ENCODE measurements at places on chromosomes 5 and 9.

DNA sequence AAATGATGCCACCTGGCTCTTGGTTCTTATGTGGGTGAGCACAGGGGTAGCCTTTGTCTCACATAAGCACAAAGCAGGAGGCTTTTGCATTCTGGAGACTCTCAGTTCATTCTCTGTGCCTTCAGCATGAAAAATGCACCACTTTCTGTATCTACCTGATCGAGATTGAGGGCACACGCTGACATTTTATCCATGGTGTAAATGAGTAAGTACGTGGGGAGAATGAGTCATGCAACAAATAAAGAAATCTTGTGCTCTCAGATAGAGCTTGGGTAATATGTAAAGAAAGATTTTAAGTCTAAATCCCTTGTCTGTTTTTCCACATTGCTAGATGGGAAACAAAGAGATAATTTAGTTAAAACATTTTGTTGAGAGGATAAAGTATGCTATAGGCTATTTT, 607.2 kb upstream of the WWC1 start:
- no peak for DNase-seq

- no peak for DNase-seq
These were observed 344.2 kb downstream of the ADGRV1 start for GRCh38 chr5:90902651-90903386.

GRCh38 chr5:37043693-37044092, 167.1 kb downstream of the NIPBL start:
- no peak for DNase-seq

GRCh38 chr9:133864011-133864410, 125.9 kb upstream of the SARDH start:
- DNase-seq, result no peak

DNA sequence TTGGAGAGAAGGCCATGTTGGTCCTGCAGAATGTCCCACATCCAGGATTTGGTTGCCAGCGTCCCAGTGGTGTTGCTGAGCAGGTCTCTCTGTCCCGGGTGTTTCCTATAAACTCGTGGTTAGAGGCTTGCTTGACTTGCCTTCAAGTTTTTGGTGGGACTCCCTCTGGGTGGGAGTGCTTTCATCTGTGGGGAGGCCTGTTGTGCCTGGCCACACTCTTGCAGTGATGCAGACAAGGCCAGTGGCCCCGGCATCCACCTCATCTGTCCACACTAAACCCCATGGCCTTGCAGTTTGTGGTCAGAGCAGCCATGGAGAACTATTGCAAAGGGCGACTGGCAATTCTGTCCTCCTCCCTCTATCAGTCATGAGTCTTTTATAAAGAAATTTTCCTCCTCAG, 71.8 kb downstream of the PHF2 start:
- no peak for DNase-seq

GRCh38 chr5:150181027-150181426, 8.8 kb upstream of the SLC6A7 start:
- DNase-seq, result no peak

DNA sequence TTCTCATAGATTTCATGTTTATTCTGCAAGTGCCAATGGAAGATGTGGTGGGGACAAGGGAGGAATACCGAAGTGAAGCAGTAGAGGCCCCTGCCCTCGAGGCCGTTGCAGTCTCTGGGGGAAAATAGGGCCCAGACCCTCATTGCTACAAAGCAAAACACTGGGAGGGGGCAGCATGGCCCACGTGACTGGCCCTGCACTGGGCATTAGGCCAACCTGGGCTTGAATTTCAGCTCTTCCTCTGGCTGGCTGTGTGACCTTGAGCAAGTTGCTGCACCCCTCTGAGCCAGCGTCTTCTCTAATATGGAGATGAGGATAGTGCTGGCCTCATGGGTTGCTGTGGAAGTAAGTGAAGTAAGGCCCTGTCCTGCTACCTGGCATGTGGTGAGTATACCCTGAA, 709 bp upstream of the SYNPO start:
- no peak for DNase-seq

GRCh38 chr5:71483355-71483754, 27.9 kb downstream of the BDP1 start:
- no peak for DNase-seq

DNA sequence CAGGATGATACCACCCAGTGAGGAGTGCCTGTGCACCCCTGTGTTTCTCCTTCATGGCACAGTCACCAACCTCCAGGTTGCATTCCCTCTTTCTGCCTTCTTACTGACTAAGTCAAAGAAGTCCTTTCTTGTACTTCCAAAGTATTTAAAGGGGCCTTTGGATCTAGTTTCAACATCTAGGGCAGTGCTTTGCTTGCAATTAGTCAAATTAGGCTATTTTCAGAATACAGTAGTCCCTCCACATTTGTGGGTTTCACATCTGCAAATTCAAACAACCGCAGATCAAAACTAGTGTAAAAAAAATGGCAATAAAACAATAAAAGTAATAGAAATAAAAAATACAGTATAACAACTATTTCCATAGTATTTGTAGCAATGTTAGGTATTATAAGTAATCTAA, 333.9 kb upstream of the SEMA6A start:
- DNase-seq, result no peak

DNA sequence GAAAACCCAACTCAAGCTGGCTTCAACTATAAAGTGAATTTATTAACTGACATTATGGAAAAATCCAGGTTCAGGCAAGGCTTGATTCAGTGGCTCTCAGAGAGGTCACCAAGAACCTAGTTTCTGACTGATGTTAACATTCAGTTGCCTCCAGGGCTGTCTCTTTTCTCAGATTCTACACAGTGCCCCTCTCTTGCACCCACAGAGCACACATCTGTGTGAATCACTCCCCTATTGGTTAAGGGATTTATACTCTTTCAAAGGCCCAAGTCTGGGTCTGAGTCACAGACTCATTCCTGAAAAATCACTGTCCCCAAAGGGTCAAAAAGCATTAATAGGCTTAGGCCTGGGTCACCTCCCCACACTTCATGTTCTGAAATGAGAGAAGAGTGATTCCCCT, 6.2 kb upstream of the HAVCR2 start:
- no peak for DNase-seq

GRCh38 chr9:121213136-121213806, 11.6 kb upstream of the RAB14 start:
- DNase-seq, result peak; percentile 70

DNA sequence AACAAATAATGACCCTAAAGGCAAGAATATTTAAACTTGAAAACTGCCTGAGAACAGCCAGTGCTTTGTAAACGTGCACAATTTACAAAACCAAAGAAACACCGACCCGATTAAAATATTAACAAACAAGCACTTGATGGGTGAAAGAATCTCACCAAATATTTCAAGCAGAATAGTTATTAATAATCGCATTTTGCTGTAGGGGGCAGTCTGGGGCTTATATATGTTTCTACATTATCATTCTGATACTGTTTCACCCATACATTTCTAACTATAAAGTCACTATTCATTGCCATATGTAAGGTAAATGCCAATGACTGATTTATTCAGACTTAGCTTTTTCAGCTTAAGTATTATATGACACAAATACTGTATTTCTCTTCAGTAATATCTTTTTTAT, 37.7 kb downstream of the UBAP2 start:
- no peak for DNase-seq

- DNase-seq, result no peak
These were observed 14.7 kb downstream of the CENPK start for GRCh38 chr5:65548281-65548680.

- DNase-seq, result no peak
These were observed 273.2 kb upstream of the MPDZ start for GRCh38 chr9:13552606-13553215.

GRCh38 chr9:18608371-18608770, 134.4 kb downstream of the ADAMTSL1 start:
- no peak for DNase-seq

DNA sequence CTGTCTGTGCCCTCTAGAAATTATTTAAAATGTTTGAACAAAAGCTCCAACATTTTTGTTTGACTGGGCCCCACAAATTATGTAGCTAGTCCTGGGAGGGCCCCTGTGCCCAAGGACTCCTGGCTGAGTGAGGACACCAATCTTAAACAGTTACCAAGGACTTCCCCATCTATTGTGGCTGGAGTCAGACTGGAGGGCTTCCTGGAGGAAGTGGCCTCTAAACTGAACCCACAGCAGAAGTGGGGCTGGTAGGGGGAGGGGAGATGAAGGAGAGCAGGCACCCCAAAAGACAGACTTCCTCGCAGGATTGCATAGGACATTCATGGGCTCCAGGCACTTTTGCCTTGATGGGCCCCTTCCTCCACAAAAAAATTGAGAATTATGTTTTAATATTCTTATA, 8.1 kb downstream of the ADAMTS13 start:
- DNase-seq, result peak; percentile 24

DNA sequence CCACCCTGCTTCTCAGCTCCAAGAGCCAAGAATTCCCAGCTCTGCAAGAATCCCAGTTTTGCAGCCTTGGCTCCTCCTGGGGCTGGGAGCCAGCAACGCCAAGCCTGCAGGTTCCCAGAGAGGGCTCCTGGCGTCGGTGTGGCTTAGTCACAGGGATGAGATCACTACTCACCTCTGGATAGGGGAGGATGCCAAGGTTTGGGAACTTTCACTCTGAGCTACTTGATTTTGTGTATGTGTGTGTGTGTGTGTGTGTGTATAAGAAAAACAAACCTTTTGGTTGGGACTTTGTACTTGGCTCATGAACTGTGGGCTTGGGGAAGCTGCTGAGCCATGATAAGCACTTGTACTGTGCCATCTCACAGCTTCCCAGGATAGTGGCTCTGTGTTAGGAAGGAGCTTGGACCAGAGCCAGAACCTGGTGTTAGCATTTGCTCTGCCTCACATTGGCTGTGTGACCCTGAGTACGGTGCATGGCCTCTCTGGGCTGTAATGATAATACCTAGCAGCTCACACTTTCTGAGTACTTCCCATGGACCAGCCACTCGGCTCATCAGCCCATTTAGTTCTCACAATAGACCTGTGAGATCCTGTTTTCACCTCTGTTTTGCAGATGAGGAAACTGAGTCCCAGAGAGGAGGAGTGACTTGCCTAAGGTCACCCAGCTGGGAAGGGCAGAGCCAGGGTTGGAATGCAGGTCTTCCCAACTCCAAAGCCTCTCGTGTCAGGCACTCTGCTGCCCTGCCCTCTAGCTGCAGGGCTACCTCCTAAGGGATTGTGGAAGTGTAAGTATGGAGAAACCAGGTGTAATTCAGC, 41.4 kb upstream of the DAB2IP start:
- no peak for DNase-seq

- no peak for DNase-seq
These were observed 1953.8 kb downstream of the MAT2B start for GRCh38 chr5:165459232-165459631.

DNA sequence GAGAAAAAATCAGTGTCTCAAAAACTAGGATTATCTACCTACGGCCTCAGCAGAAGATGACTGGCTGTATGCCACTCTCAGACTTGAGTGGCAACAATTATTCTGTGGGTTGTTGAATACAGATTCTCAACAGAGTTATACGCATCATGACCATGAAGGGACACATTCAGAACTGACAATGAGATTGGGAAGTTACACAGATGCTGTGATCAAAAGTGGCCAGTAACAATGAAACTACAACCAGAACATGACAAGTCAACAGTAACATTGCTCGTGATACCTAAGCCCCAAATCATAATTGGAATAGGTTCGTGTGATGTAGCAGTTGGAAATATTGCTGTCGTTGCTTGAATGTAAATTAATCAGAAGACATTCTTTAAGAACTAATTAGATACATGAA, 957.5 kb upstream of the CDH9 start:
- DNase-seq, result no peak

DNA sequence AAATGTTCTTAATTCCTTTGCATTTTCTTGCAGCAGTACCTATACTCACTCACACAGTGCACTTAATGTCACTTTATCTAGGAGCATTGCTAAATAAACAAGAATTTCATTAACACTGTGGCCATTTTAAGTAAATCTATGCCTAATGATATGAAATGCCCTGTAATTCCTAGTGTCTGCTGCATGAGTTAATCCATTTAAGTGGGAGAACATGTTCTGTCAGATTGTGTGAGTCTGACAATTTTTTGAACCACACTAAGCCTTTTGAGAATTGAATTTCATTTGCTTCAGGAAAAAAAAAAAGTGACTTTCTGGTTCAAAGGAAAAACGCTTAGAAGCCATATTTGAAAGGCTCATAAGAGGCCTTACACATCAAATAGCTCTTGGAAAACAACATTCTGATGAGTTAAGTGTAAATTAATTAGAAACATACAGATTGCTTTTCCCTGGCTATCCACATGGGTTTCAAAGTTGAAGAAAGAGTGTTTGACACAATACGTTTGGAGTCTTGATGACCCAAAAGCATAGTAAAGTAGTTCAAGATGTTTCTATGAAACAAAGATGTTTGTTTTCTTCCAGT, 446.7 kb upstream of the GRAMD2B start:
- no peak for DNase-seq

- peak; percentile 73 for DNase-seq
These were observed 1.7 kb downstream of the ADAMTS16 start for GRCh38 chr5:5141625-5142525.

DNA sequence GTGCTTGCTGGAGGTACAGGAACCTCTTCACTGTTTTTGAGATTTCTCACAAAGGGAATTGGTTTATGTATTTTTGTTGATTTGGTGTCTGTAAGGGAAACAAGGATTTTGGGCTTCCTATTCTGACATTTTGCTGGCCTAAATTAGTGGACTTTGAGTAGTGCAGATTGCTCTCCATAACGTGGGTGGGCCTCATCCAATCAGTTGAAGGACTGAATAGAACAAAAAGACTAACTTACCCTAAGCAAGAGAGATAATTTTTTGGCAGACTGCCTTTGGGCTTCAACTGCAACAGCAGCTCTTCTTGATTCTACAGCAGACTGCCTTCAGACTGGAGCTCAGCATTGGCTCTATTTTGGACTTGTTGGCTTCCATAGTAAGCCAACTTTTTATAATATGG, 93.2 kb downstream of the MSX2 start:
- DNase-seq, result no peak

GRCh38 chr9:79700607-79701360, 129.0 kb downstream of the TLE4 start:
- DNase-seq, result no peak

DNA sequence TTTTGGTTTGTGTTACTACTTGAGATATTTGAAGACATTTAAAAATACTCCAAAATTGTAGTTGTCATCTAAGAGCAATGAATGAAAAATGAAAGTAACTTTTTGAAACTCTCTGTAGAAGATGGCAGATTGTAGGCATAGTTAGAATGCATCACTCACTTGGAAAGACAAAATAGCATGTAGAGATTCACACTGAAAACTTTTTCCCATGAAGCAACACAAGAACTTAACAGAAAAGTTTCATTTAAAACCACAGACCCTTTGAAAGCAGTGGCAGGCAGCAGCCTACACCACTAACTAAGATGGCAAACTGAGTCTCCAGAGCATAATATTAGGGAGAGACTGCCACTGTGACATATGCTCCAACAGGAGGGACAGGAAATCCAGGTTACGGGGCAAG, 18.9 kb upstream of the FAM174A start:
- no peak for DNase-seq

DNA sequence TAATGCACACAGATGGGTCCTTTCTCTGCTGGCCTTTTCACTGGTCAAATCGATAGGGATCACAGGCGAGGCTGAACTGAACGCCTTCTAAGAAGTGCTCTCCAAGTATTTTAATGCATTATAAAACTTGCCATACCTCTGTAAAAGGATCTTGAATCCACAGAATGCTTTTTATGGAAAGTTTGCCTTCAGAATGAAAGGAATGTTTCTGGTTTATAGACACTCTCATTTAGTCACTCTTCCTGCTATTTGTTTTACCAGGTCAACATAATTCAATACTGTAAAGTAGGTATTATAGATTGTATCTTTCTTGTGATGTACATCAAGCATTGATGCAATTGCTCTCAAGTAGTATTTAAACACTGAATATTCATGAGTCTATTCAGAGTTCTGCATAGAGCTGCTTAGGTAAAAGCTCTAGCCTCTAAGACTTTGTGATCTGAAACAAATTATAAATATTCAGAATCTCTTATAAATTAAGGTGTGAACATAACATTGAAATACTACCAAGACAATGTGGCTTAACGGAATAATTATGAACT, 308.4 kb downstream of the ISL1 start:
- no peak for DNase-seq
